ENCODE measurements at places on chromosomes 4 and X.

DNA sequence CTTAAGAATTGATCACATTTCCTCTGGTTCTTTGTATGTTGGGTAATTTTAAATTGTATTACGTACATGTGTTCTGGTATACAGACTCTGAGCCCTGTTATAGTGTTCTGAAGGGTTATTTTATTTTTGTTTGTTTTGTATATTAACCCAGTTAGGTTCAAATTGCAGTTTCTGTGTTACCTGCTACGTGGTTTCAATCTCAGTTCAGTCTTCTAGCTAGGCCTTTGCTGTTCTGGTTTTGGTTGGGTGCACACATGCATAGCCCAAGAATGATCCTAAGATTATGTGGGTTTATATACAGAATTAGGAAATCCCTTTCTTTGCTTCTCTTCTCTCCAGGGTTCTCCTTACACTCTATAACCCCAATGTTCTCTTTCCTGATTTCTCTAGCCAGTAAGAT lies 161.0 kb downstream of the PPP1R2C start:
- no peak for DNase-seq

GRCh38 chr4:111689214-111689613 lies 456.0 kb upstream of the FAM241A start:
- no peak for DNase-seq

DNA sequence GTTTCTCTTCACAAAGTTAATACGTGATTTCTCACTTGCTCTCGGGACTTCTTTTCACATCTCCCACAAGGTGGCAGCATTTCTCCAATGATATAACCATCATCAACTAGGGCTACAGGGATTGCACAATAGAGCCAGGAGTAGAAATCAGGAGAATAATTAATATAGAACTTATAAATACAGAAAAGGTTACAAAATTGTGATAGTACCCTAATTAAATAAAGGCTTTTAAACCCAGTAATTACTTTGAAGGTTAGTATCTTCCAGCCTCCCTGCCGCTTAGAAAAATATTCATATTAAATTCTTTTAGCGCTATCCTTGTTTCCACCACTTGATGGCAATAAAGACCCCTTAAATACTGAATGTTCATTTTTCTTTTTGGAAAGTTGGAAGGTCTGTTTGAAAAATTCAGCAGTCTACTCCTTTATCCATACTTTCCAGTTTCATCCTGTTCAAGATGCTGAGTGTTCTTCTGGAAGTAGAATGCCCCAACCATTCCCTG lies 65.8 kb downstream of the RASGEF1B start:
- DNase-seq: no peak

GRCh38 chrX:110280954-110281353 lies 36.9 kb downstream of the AMMECR1 start:
- DNase-seq: no peak

GRCh38 chr4:165208741-165209388 lies 1.5 kb downstream of the KLHL2 start:
- no peak for DNase-seq

DNA sequence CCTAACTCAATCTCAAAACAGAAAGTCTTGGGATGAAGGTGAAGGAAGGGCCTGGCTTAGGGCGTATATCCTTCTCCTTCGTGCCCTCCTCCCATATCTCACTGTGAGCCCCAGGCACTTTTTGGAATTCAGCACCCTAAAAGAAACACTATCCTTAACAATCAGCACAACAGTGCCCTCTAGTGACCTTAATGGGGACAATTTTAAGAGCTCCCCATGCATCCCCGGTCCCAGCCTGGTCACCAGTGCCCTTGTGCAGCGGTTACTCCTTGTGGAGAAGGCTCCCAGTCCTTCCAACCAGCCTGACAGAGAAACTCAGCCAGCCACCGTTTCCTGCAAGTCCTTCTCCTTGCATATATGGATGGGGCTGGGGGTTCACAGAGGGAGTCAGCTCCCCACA lies 4.2 kb downstream of the PAK3 start:
- DNase-seq: no peak

DNA sequence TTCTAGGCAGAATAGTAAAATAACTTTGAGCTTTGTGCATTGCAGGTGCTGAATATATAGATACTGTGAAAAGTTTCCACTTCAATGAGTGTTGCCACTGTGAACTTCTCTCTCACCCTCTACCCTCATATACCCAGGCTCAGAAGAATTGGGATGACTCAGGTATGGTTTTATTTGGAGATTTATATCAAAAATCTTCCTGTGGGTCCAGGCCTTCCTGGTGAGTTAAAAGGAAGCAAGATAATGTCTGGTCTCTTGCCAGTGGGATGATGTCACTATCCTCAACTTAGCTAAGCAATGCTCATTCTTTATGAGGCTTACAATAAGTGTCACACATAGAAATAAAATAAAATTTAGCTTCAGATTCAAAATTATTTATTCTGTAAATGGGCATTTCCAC lies 153.3 kb upstream of the TENT5D start:
- no peak for DNase-seq

GRCh38 chr4:124526331-124526730 lies 186.2 kb downstream of the ANKRD50 start:
- no peak for DNase-seq

DNA sequence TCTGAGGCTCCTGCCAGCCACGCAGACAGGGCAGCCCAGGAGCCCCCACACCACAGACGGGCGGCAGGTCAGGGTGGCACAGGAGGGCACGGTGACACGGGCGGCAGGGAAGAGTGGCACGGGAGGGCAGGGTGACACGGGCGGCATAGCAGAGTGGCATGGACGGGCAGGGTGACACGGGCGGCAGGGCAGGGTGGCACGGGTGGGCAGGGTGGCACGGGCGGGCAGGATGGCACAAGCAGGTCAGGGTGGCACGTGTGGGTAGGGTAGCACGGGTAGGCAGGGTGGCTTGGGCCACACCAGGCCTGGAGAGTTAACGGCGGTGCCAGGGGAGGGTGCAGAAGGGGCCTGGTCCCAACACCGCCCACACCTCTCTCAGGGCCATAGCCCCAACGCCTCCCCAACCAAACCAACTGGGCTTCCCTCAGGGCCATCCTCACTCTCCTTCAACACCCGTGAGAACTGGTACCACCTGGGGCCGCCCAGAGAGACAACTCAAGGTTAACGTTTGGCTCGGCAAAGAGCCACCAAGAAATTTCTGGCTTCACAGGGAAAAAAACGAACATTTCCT lies 3.4 kb downstream of the CTBP1 start:
- DNase-seq: no peak

DNA sequence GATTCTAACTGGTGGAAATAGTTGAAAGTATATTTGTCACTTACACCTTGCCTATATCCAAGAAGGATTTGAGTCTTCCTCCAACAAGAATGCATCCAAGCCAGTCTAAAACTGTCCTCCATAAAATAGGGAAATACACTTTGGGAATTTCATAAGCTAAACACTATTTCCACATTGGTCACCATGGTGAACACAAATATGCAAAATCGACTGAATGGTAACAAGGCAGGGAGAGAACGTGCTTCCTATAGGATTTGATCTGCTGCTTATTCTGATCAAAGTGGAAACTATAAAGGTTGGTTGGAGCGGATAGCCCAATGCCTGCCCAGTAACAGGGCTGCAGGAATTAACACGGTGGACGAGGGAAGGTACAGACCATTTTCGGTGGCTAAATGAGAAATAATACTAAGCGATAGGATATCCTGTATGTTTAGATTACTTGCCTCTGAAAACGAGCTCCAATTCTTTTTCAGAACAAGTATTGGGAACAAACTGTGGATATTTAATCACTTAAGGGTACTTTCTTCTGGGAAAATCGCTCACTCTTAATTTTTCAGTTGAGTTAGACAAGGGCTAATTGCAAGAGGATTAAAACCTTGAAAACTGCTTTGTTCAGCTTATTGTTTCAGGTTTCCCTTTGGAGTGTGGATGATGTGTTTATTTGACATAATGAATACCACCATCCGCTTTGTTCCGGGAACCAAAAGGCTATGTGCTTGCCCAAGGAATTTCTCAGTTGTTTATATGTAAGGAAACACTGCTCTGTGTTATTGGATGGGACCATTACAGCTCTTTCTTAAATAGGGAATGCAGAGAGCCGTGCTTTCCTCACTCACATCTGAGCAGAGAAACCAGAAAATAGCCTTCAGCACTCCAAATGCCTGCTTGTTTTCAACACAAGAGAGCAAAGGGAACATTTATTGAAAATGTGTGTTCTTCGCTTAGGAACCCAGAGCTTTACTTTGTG lies 194.4 kb downstream of the CBR4 start:
- no peak for DNase-seq

- DNase-seq: no peak
Observed at GRCh38 chr4:54227256-54228055, 1.6 kb upstream of the PDGFRA start.

- DNase-seq: no peak
Observed at GRCh38 chr4:101782546-101782945, 8.0 kb upstream of the BANK1 start.

DNA sequence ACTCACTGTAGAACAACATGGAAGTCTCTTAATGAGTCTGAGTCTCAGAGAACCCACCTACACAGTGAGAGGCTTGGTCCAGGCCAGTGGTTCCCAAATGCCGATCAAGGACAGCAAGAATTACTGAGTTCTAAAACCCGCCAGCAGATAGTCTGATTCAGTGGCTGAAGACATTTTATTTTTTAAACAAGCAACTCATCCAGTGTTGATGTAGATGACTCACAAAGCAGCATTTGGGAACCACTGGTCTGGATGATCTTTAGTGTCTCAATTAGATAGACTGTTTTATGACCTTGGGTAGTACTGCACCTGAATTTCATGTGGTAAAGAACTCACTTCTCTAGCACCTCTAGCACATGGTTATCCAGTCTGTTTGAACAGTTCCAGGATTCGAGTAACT lies 193.6 kb downstream of the FBXW7 start:
- no peak for DNase-seq

- no peak for DNase-seq
Observed at GRCh38 chrX:6666624-6667023, 131.7 kb upstream of the VCX3A start.

DNA sequence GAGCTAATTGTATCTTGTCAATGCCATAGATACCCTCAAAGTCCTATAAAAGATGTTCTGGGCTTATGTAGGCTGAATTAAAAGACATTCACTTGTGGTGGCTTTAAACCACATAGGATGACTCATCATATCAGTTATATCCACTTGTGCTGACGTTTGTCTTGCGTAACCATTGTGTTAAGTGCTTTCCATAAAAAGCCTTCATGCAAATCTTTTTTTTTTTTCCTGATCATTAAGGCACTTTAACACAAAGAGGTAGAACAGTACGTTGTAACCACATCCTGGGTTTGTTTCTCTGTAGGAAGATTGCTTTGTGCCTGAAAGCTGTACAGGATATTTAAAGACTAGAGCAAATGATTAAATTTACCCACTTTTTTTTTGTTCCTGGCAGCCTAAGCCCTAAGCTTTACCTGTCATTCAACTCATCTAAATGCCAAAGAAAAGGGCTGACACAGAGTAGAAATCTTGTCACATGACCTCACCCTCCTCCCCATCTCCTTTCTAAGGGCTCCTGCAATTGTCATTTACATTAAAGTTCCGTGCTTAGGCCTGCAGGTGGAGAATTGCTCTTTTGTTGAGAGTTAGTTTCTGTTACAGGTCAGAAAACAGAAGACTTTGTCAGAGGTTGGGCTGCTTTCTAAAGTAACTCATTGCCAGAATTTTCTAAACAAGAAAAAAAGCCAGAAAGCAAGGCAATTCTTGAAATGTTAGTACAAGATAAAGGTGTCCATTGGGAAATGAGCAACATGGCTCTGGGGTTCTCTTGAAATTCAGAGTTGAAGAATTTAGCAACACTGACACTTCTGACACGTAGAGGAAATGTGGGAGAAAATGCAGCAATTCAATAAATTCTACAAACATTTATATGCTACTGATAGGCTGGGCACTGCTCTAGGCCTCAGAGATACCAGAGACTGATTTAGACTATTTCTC lies 555.6 kb downstream of the PPARGC1A start:
- no peak for DNase-seq

DNA sequence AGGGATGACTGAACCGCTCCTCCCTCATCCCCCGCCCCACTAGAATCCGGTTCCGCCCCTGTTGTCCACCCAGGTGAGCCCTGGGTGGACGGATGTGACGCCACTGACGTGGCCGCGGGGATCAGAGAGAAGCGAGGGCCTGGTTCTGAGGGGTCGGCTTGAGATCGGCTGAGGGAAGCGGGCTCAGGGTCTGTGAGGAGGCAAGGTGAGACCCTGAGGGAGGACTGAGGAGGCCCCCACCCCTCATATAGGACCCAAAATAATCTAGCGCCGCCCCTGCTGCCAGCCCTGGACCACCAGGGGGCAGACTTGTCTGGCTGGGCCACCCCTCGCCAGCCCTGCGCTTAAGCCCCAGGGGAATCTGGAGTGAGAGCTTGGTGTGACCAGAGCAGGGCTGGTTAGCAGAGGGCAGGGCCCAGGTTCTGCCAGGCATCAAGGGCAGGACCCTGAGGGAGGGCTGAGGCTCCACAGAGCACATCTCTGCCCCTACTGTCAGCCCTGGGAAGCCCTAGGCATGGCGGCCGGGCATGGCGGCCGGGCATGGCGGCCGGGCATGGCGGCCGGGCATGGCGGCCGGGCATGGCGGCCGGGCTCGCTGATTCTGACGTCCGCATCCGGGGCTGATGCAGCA lies at the start of gene MAGEA8:
Gene MAGEA8 (plus strand): TSS at position 103 of the 631 bp plus-strand sequence. CDS start 3,090 bp downstream, outside the sequence.
- no peak for DNase-seq

- DNase-seq: no peak
Observed at GRCh38 chr4:109072595-109072994, 229.9 kb downstream of the COL25A1 start.

GRCh38 chrX:16665089-16665488 lies 15.1 kb downstream of the S100G start:
- DNase-seq: no peak

DNA sequence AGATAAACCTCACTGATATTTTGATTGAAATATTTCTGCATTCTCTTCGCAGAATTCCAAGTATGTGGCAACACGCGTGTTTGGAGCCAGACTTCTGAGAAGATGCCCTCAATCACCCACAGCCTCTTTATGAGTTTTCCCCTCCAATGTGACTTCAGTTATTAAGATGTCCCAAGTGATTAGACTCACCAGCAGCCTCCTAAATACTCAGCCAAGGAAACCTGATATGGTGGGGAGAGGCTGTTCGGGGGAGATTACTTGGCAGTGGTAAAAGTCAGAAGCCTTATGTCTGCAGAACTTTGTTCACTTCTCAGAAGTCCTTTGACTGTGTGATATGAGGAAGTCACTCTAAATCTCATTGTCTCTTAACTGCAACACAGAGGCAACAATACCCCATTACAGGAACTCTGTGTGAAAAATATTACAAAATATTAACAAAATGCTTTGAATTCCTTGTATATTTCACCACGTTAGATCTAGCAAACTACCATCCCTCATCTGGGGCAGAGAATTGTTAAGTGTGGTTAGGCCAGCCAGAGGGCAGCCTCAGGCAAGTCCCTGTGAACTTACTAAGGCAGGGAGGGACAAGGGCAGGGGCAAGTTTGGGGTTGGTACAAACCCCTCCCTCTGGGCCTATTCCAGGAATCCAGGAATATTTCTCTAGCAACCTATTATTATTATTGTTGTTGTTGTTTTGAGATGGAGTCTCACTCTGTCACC lies 151.4 kb upstream of the USP9X start:
- DNase-seq: no peak

DNA sequence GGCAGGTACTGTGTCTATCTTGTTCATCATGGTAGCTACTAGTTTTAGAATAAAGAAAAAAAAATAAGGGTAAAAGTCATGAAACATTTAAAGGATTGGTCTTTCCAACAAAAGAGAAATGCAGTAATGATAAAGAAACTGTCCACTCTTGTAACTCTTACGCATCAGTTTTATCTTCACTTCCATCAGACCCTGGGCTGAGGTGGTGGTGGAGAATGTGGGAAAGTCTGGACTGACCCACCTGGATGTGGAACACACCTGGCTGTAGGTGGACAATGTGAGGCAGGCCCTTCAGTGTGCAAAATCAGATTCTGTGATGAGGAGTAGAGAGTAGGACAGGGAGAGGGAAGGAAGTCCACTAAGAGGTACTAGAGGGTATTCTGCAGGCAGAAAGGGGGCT lies 128.6 kb downstream of the RASL11B start:
- no peak for DNase-seq
